ENCODE measurements at places on chromosomes 7 and 10.

DNA sequence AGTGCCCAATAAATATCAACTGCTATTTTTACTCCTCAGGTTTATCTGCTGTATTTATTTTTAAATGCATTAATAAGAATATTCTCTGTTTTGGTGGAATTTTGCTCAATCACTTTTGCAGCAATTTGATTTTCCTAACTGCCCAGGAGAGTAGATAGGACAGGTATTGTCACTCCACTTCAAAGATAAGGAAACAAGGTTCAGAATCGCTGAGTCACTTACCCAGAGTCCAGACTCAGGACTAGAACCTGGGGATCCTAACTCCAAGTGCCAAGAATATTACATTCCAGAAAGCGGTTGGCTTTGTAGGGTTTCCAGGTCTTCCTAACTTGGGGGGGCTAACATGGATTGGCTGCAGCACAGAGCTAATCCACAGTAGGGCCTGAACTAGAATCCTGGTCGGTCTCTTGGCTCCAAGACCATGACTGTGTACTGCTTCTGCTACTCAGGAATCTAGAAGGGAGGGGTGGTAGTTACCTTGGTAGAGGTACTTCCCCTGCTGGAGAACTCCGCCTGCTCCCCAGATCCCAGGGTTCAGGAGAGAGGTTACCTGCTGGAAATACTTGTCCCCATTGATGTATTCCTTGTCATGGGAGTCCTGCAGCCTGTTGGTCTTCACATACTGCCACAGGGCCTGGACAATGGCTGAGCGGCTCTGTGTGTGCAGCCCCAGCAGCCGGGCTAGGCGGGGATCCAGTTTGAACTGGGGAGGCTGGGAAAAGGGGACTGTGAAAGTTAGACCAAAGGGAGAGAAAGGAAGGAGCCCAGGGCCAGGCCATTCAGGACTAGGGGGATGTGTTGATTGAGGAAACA is 7.3 kb downstream of the SMARCD3 start:
- no peak overlapping the region for H3K27ac ChIP-seq
- no peak overlapping the region for H3K4me3 ChIP-seq
- peaks cover 16% of the 10 kb centered on the region for H3K36me3 ChIP-seq

DNA sequence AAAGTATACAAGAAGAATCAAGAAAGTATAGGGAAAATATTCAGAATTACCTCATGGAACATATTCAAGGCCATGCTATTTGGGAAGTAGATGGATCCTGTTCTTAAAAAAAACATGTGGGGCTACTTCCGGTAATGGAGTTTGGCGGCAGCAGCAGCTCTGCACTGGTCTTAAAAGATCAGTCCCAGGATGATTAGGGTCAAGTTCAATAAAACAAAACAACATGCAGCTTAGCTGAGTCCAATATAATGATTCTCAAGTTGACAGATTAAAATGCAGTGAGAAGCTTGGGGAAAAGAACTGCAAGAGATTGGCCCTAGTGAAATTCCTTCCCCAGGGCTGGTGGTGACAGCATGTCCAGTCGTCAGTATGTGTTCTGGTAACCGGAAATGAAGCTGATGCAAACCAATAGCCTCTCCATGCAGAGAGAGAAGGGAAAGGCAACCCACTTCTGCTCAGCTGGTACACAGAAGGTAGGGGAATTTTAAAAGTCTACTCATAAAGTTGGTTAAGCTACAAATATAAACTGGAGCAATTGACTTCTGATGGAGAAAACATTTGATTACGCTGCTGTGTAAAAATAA is 305.1 kb upstream of the IMMP2L start:
- DNase-seq: no peak
- H3K36me3 ChIP-seq: no peaks in the 10 kb centered on the region
- no peaks in the 10 kb centered on the region for H3K4me1 ChIP-seq
- H3K4me3 ChIP-seq: no peak overlapping the region

GRCh38 chr7:55065511-55066229 is 46.9 kb downstream of the EGFR start:
- H3K27ac ChIP-seq: peak overlapping the region; percentile 38
- DNase-seq: peak; percentile 57
- H3K4me3 ChIP-seq: peak overlapping the region; percentile 24

GRCh38 chr7:37052705-37053104 is 328.4 kb upstream of the AOAH start:
- H3K27ac ChIP-seq: no peak overlapping the region
- DNase-seq: peak; percentile 57
- H3K27me3 ChIP-seq: peaks cover 17% of the 10 kb centered on the region
- H3K4me1 ChIP-seq: no peaks in the 10 kb centered on the region
- H3K4me3 ChIP-seq: no peak overlapping the region

- no peaks in the 10 kb centered on the region for H3K27me3 ChIP-seq
- H3K27ac ChIP-seq: peak overlapping the region; percentile 92
- H3K4me3 ChIP-seq: peak overlapping the region; percentile 81
- peaks cover 10% of the 10 kb centered on the region for H3K36me3 ChIP-seq
- H3K4me1 ChIP-seq: peaks cover 26% of the 10 kb centered on the region
These were observed 980 bp downstream of the FHIP2A start for GRCh38 chr10:114822444-114823076.

DNA sequence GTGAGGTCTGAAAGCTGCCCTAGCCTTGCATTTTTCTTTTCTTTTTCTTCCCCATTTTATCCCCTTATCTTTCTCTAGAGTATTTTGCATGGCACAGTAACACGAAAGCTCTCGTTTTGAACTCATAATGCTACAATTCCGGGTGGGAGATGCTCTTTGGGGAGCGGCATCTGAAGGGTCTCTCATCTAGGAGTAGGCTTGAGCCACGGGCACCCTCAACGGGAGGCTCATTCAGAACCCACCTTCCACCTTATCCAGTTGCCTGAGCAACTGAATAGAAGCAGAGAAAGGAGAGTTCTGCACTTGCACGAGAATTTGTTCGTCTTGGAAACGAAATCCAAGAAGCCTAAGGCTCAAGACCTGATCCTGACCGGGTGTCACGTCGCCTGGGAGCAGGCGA is 603.5 kb upstream of the FOXK1 start:
- H3K4me1 ChIP-seq: no peaks in the 10 kb centered on the region
- no peaks in the 10 kb centered on the region for H3K27me3 ChIP-seq
- H3K27ac ChIP-seq: no peak overlapping the region
- no peak for DNase-seq
- no peak overlapping the region for H3K4me3 ChIP-seq

DNA sequence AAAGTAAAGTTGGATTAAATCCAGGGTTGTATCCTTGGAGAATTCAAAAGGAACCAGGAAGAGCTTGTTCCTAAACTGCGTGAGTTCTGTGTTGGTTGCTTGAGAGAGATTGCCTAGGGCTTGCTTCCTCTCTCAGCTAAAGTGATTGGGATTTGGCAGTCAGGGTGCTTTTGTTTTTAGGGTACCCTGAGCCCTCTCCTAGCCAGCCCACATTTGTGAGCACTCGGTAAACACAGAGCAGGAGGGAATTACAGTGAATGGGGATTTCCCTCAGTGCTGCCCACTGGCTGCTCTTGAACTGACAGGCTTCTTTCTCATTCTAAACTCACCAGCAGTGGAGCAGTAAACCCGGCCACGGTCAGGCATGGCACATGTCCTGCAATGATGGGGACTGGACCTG is 146.9 kb downstream of the TPST1 start:
- no peaks in the 10 kb centered on the region for H3K27me3 ChIP-seq
- no peak overlapping the region for H3K4me3 ChIP-seq
- no peaks in the 10 kb centered on the region for H3K36me3 ChIP-seq
- no peaks in the 10 kb centered on the region for H3K4me1 ChIP-seq

GRCh38 chr10:11880151-11881029 is 57.2 kb downstream of the PROSER2 start:
- H3K27ac ChIP-seq: no peak overlapping the region
- peaks cover 21% of the 10 kb centered on the region for H3K36me3 ChIP-seq
- H3K4me3 ChIP-seq: no peak overlapping the region

DNA sequence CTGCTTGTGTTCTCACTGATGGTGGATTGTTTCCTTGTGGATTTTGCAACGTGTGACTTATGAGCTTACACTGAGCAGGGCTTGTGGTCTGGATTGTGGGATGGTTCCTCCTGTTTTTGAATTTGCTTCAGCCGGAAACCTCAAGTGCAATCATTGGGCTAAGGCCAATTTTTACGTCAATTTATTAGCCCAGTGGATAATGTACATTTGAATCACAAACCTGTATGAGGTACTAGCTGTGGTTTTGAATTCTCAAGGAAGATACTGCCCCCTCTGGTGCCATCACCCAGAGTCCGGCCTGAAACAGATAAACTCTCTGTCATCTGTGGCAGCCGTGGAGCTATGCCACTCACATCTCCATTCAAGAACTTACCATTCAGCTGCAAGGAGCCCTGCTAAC is 7.3 kb upstream of the ZNF777 start:
- no peak overlapping the region for H3K27ac ChIP-seq
- peaks cover 10% of the 10 kb centered on the region for H3K27me3 ChIP-seq
- peaks cover 4% of the 10 kb centered on the region for H3K36me3 ChIP-seq
- H3K4me3 ChIP-seq: no peak overlapping the region

DNA sequence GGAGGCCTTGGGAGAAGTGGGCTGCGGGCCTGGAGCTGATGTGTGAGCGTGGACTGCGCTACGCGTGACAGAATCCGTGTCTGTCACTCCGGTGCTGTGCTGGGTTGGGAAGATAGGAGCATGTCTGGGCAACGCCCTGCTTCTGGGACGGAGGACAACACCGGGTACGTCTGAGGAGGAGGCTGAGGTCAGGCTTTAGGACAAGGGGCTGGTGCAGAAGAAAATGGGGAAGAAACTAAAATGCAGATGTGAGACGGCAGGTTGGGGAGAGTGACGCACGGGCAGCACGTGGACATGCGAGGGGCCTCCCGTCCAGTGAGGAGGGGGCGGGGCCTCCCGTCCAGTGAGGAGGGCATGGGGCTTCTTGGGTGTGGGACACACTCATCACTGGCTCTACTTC is 207.4 kb downstream of the DNAJB6 start:
- H3K36me3 ChIP-seq: no peaks in the 10 kb centered on the region
- H3K27ac ChIP-seq: no peak overlapping the region
- DNase-seq: no peak
- peaks cover 29% of the 10 kb centered on the region for H3K27me3 ChIP-seq
- H3K4me3 ChIP-seq: no peak overlapping the region

GRCh38 chr10:68364101-68364886 is 31.6 kb upstream of the PBLD start:
- H3K27me3 ChIP-seq: no peaks in the 10 kb centered on the region
- H3K36me3 ChIP-seq: peaks cover 21% of the 10 kb centered on the region
- DNase-seq: no peak
- H3K4me3 ChIP-seq: no peak overlapping the region
- no peaks in the 10 kb centered on the region for H3K4me1 ChIP-seq

DNA sequence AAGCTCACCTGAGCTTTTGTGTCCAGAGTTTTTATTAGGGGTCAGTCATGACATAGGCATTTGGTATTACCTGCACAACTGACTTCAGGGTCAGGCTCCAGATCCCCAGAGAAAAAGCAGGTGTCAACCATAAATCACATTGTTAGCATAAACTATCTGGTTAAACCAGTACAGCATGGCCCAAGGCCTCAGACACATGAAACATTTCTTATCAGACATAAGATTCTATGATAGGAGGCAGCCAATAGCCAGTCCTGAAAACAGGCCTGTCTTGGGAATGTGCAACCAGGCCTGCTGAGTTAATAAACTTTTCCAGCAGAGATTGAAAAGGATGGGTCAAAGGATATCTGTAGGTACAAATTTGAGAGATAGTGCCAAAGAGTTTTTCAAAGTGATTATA is 116.1 kb downstream of the TPST1 start:
- no peaks in the 10 kb centered on the region for H3K27me3 ChIP-seq
- H3K27ac ChIP-seq: no peak overlapping the region

- H3K27ac ChIP-seq: no peak overlapping the region
- peaks cover 87% of the 10 kb centered on the region for H3K27me3 ChIP-seq
- peaks cover 16% of the 10 kb centered on the region for H3K4me1 ChIP-seq
- peaks cover 14% of the 10 kb centered on the region for H3K36me3 ChIP-seq
- DNase-seq: peak; percentile 74
These were observed 32.8 kb upstream of the SFTPD start for GRCh38 chr10:79981450-79982361.

- no peaks in the 10 kb centered on the region for H3K27me3 ChIP-seq
- no peak overlapping the region for H3K4me3 ChIP-seq
- no peaks in the 10 kb centered on the region for H3K4me1 ChIP-seq
- H3K36me3 ChIP-seq: no peaks in the 10 kb centered on the region
- peak; percentile 71 for DNase-seq
These were observed 40.3 kb downstream of the COL17A1 start for GRCh38 chr10:104045151-104046089.

DNA sequence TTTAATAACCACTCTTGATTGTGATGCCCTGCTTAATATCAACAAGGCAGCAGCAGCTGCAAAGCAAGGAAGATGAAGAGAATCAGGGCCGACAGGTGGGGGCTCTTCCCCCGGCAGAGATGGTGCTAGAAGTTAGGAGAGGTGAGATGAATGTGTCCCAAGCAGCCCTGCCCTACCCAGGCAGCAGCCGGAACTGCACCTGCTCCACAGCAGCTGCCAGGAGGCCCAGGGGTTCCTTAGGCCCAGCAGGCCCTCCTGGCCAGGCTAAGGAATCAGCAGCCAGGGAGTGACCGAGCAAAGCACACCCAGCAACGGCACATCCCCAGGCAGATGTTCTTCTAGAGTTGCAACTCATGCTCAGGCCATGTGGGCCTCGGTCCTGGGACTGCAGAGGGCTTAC is 17.9 kb downstream of the AFAP1L2 start:
- peaks cover 21% of the 10 kb centered on the region for H3K27me3 ChIP-seq
- peaks cover 35% of the 10 kb centered on the region for H3K4me1 ChIP-seq
- H3K27ac ChIP-seq: no peak overlapping the region

DNA sequence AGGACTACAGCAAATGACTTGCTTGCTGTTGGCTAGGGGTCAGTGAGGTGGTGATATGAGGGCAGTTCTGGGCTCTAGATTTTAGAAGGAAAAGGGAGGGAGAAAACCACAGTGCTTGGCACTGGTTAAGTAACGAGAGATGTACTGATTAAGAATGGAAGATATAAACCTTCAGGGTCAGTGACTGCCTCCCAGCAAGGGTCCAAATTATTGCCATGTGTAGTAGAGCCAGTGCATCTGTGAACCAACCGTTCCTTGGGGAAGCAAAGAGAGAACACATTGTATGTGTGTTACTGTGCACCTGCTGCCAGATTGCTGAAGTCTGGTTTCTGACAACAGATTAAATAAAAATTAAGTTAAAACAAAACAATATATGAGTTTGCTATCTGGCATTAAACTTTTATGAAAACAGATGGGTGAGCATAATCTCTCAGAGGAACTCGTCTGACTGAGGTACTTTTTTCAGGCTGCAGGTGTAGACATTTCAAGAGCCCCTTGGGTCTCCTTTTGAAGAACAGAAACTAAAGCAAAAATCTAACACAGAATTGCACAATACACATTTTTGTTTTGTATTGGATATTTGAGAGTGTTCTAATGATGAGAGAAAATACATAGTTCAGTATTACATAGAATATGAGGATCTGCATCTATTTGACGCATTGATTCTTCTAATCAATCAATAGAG is 1120.6 kb downstream of the SORCS3 start:
- no peaks in the 10 kb centered on the region for H3K27me3 ChIP-seq
- no peak overlapping the region for H3K4me3 ChIP-seq

DNA sequence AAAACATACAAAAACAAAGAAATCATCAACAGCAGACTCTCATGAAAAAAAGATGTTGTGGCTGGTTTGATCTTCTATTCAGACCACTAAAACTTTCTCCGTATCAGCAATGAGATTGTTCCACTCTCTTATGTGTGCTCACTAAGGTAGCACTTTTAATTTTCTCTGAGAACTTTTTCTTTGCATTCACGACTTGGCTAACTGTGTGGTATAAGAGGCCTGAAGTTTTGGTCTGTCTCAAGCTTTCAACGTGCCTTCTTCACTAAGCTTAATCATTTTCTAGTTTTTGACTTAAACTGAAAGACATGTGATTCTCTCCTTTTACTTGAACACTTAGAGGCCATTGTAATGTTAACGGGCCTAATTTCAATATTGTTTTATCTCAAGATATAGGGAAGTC is 1231.6 kb downstream of the SORCS3 start:
- H3K36me3 ChIP-seq: no peaks in the 10 kb centered on the region
- no peak for DNase-seq
- H3K27me3 ChIP-seq: no peaks in the 10 kb centered on the region

Data from Calu3 (cell line).